ENCODE measurements at places on chromosomes 1 and 21. TPM values are rescaled to one million over a fixed set of nuclear protein-coding genes. Genes with fewer than 3 reads are reported as not detected.

The KCNE1 gene
- 11.1 TPM for total RNA-seq

The SGIP1 gene
- 1.0 TPM for total RNA-seq

The SCMH1 gene
- 36.6 TPM for total RNA-seq

The TSPEAR gene
- not detected for total RNA-seq

The PALMD gene
- 7.6 TPM for total RNA-seq

The B3GALT2 gene
- total RNA-seq = 0.73 TPM

The ZNF669 gene
- 11.4 TPM for total RNA-seq

The WDR64 gene
- 0.55 TPM for total RNA-seq

The KLF17 gene
- total RNA-seq = not detected

The OR2T4 gene
- total RNA-seq = not detected

The S100B gene
- 22.4 TPM for total RNA-seq

The ARHGAP30 gene
- 145 TPM for total RNA-seq

The OR2T12 gene
- total RNA-seq = not detected

The OR2L5 gene
- 0.41 TPM for total RNA-seq

The ETS2 gene
- total RNA-seq = 341 TPM

The AKR7A3 gene
- total RNA-seq = 0.60 TPM

The DNAJC28 gene
- total RNA-seq = 1.7 TPM

The SLFNL1 gene
- 0.64 TPM for total RNA-seq

The MYOG gene
- total RNA-seq = not detected

The ALPL gene
- total RNA-seq = 85.0 TPM

The CD5L gene
- 348 TPM for total RNA-seq

The PHACTR4 gene
- 40.9 TPM for total RNA-seq

The RGSL1 gene
- total RNA-seq = not detected

The CNR2 gene
- total RNA-seq = 18.2 TPM

The KCNJ15 gene
- total RNA-seq = 20.6 TPM

The IL20 gene
- total RNA-seq = not detected

The TCP10L gene
- 0.70 TPM for total RNA-seq

The A3GALT2 gene
- total RNA-seq = not detected

The CLCA4 gene
- total RNA-seq = not detected

The SPRR2A gene
- total RNA-seq = not detected

The CHI3L2 gene
- total RNA-seq = 6.0 TPM

All from spleen (tissue), 13 donors.